HFF-Myc (cell line): ENCODE measurements at places on chromosomes 1 and 21.
A peak's percentile ranks its signal among the peaks of the same experiment; 100 is the strongest.

DNA sequence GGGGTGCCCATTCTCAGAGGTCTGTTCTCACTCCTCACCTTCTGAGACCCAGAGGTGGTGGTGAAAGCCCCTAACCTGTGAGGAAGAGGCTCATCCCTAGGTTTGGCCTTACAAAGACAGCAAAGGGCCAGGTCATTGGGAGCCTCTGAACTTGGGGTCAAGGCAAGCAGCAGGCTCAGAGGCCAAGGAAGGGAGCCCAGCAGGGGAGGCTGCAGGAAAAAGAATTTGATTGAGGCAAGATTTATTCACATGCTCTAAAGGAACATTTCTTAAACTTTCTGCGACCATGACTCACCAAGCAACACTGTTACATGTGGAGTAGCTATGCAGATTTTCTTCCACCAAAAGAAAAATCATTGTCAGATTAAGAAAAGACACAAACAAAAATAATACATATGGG is 132.5 kb upstream of the SYT6 start:
- no peak for DNase-seq

DNA sequence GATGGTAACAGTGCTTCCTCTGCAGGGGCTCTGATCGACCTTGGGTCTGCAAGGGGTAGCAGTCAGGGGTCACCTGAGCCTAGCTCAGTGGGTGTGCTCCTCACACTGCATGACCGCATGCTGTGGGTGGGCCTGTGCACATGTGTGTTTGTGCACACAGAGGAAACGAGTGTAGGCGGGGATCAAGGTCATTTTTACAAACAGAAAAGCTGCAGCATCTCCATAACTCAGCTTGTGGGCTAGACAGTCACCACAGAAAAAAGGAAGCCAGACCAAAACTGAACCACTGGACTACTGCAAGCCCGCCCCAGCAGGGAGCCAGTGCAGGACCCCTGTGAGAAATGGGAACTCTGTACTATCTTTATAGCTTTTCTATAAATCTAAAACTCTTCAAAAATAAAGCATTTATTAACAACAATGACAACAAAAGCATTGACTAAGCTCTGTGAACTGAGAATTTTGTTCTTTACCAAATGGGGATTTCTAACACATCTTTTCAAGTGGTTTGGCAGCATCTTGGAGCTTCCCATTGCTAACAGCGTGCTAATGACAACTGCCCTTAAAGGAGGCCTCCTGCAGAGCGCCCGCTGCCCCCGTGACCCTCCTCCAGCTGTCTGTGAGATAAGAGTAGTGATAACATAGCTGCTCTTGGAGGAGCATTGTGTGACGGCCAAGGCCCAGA is 19.9 kb upstream of the NEK2 start:
- no peak for DNase-seq

- no peak for DNase-seq
These were observed 48.6 kb upstream of the COL11A1 start for GRCh38 chr1:103156966-103157365.

- no peak for DNase-seq
These were observed 74.6 kb downstream of the DISP1 start for GRCh38 chr1:222889440-222889839.

- no peak for DNase-seq
These were observed 1.2 kb upstream of the CLEC20A start for GRCh38 chr1:178497903-178498478.

DNA sequence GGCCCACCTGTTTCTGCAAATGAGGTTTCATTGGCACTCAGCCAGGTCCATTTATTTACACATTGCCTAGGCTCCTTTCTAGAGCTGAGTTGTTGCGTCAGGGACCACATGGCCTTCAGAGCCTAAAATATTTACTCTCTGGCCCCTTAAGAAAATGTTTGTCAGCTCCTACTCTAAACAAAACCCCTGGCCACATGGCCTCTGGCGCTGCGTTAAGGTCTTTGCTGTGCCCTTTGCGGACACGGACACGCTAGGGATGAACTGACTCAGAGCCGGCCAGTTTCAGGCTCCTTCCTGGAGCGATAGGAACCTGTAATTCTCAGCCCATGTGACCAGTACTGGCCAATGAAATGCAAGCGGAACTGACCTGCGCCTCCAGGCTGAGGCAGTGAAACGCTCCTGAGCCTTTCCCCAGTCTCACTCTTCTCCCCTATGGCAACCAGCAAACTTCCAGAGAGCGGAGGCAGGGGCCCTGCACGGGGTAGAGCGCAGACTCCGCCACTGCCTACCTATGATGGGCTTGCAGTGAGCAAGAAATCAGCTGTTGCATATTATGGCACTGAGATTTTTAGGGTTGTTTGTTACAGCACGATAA is 160.3 kb downstream of the ETS2 start:
- no peak for DNase-seq

DNA sequence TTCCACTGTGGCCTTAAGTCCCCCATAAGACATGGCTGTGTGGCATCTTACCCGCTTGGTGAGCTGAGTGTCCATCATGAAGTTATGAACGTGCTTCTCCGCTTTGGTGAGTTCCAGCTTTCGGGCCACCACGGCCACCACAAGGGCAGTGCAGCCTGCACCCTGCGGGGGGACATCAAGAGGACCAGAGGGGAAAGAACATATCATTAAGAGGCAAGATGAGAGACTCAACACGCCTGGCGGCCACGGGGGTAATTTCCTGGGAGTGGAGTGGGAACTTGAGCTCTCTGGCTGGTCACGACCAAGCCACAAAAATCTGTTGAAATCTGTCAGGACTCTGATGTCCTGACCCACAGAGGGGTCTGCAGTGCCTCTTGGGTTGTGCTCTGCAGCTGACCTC is 117.9 kb upstream of the ADAR start:
- no peak for DNase-seq

GRCh38 chr1:226551299-226551698 is 2.7 kb downstream of the STUM start:
- DNase-seq = no peak

GRCh38 chr1:208990456-208990855 is 593.1 kb upstream of the CAMK1G start:
- no peak for DNase-seq

DNA sequence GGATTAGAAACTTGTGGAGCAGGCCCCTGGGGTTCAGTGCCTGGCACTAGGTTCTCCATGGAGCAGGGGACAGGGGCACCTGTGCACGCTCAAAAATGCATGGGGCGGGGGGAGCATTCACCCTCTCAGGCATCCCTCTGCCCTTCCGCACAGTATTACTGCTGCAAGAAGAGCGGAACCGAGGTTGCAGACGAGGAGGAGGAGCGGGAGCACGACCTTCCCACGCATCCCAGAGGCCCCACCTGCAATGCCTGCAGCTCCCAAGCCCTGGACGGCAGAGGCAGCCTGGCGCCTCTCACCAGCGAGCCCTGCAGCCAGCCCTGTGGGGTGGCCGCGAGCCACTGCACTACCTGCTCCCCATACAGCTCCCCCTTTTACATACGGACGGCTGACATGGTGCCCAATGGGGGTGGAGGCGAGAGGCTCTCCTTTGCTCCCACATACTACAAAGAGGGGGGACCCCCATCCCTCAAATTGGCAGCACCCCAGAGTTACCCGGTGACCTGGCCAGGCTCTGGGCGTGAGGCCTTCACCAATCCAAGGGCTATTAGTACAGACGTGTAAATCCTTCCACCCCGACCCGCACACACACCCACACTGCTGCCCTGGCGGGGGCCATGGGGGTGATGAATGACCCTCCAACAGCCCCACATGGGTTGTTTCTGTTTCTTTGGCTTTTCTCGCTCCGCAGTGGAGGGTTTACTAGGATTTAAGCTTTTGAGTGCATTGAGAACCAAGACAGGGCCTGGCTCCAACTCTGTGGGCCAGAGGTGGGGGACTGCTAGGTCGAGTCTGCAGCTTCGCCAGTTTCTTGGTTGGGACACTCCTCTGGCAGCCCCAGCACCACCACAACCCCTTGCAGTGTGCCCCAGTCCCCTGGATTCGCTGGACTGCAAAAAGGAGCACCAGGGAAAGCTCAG is 63.7 kb downstream of the TOR1AIP2 start:
- DNase-seq = no peak

- DNase-seq = no peak
These were observed 101.9 kb downstream of the PRRX1 start for GRCh38 chr1:170765712-170766330.

GRCh38 chr1:176183618-176184017 is 23.5 kb downstream of the COP1 start:
- DNase-seq = no peak

DNA sequence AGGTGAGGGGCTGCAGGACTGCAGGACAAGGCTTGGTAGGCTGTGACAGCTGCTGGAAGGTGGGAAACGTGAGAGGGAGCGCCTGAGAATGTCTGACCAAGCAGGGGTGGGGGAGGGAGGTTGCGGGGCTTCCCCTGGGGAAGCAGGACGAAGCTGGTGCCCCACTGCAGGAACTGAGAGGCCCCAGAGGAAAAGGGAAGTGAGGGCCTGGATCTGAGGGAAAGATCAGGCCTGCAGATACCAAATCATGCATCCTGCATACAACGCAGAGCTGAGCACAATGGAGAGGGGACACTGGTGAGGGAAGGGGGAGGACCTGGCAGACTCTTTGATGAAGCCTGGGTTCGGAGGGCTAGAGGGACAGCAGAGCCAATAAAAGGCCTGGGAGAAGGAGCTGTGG is 65.7 kb upstream of the BACE2 start:
- DNase-seq = no peak

DNA sequence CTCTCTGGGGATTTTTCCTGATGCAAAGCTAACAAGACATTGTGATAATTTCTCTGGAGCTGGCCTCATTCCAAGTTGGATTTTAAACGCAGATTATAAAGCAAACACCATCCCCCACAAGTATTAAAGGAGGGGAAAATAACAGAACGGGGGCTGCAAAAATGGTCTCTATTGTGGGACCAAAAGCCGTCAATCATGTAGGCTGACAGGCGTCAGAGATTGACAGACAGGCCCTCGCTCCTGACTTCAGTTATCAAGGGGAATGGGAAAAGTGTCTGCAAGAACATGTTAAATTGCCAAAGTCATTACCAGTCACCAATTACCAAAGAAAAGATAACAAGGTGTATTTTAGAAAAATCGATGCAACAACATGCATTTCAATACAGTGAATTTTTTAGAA is 307.4 kb upstream of the POU3F1 start:
- DNase-seq = no peak

- no peak for DNase-seq
These were observed 10.6 kb upstream of the GIPC2 start for GRCh38 chr1:78035121-78035520.

DNA sequence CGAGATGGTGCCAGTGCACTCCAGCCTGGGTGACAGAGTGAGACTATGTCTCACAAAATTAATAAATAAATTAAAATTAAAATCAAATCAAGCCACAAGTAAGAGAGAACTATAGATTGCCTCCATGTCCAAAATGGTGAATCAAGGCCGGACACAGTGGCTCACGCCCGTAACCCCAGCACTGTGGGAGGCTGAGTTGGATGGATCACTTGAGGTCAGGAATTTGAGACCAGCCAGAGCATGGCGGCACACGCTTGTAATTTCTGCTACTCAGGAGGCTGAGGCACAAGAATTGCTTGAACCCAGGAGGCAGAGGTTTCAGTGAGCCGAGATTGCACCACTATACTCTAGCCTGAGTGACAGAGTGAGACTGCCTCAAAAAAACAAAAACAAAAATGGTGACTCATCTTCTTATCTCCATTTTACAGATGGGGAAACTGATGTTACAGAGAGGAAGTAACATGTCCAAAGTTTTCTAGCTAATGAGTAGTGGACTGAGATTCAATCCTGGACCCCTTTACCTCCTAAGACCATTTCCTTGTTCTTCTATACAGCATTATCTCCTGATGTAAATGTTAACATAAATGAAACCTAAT is 99.0 kb upstream of the HNRNPU start:
- DNase-seq = no peak

- DNase-seq = no peak
These were observed at the start of gene RAVER2 for GRCh38 chr1:64744492-64745180. RAVER2 (plus strand) TSS chr1:64745075; CDS start chr1:64745173, 98 bp downstream.

GRCh38 chr1:36224537-36225282 is 467 bp downstream of the THRAP3 start:
- DNase-seq = peak; percentile 66

DNA sequence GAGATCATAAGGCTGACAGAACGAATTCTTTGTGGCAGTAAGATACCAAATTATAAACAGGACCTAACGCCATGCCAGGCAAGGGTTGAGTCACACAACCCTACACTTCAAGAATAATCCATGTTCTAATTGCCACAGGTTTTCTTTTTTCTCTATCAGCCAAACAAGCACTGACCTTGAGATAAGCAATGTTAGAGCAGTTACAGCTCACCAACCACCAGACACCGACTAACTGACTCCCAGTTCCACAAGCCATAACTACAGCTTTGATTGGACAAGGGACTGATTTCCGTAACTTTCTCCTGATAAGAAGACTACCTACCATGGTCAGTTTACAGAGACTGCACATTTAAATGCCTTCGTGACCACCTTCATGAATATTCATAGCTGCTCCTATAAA is 149.6 kb downstream of the PTPRU start:
- DNase-seq = no peak

DNA sequence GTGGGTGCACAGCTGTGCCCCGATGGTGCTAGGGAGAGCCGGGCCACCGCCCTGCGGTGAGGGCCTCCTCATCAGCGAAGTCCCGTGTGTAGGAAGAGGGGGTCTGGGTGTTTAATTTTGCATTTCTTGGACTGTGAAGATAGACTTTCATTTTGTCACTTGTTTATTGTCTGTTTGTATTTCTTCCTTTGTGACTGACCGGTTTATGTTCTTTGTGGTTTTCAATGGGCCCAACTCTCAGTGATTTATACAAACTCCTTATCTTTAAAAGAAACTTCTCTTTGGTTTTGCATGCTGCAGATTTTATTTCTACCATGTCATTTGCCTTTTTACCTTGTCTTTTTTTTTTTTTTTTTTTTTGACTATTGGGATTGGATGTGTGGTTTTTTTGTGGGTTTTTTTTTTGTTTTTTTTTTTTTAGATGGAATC is 65.1 kb downstream of the COL18A1 start:
- DNase-seq = no peak

GRCh38 chr1:181759481-181759880 is 276.2 kb downstream of the CACNA1E start:
- DNase-seq = no peak

- no peak for DNase-seq
These were observed 160.5 kb downstream of the PEX14 start for GRCh38 chr1:10635085-10635896.

DNA sequence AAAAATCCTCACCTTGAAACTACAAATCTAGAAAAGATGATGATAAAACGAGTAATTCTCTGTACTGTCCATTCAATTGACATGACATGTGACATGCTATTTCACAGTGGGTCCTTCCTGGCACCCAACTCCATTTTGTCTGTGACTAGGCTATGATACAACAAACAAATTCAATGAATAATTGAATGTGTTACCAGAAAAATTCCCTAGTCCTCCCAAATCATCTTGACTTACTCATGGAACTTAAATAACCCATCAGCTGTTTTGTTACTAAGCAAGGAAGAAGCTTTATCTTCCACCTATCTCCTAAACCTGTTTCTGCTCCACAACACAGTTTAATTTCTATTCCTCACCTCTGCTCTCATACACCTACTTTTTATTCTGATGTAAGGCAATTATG is 30.4 kb downstream of the B3GALNT2 start:
- no peak for DNase-seq

- peak; percentile 65 for DNase-seq
These were observed 73.2 kb downstream of the BCAR3 start for GRCh38 chr1:93608187-93609109.

GRCh38 chr1:245389873-245390272 is 235.1 kb downstream of the KIF26B start:
- DNase-seq = no peak
